Activated CD4-positive, alpha-beta T cell treated with anti-CD3 and anti-CD28 coated beads for 4 hours (primary cell): ENCODE measurements at places on chromosomes 5 and 9.

GRCh38 chr9:91039125-91039834, 237.7 kb downstream of the SYK start:
- DNase-seq = no peak

- peak; percentile 18 for DNase-seq
Measured at GRCh38 chr9:76441551-76442322, 17.2 kb upstream of the GCNT1 start.

DNA sequence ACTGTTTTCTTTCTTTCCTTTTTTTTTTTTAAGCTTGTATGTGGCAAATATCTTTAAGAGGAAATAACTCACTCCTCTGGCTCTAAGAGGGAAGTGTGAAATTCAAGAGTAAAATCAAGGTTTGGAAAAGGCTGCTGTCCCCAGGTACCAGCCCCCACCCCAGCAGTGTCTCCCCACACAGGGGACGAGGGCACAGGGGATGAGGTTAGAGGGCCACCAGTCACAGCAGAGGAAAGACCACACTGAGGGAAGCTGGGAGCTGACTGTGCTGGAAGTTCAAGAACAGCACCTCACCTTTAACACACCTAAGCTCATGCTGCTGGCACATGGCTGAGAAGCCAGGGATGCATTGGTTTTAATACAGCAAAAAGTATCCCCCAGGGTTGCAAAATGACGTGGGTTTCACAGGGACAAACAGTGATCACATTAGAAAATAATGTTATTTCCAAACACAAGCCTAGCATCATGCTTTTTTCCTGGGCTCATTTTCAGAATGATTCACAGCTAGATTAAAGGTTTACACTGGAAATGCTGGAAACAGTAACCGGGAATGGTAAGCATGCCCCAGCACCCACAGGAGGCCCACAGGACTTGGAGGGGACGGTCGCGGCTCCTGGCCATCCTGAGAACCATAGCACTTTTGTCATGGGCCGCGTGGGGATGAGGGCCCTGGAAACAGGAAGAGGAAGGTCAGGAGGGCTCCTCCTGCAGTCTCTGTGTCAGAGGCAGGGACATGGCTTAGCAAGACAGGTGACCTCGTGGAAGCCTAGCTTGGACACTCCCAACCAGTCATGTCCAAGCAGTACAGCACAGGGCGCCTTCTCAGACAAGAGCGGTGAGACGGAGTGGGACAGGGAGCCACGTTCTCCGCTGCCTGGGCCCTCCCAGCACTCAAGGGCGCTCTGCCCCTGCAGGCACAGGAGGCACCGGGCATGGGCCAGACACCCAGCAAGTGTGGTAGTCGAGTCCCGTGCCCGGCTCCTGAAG, 6.9 kb downstream of the LPCAT1 start:
- no peak for DNase-seq

GRCh38 chr9:112059145-112059965, 115.7 kb downstream of the SUSD1 start:
- no peak for DNase-seq

DNA sequence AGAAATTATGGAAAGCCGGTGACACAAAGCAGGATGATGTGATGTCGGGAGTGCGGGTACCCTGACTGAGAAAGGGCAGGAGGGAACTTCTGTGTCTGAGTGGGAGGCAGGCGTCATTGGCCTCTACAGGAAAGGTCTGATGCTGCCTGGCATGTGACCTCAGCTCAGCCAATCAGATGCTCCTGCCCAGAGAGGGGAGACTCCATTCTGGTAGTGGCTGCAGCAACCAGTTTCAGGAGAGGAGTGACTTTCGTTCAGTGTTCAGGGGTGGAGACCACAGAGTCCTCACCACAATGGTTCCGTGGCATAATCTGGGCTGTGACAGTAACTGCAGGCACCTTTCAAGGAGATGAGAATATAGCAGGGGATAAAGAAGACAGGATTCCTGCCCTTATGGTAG, 6.7 kb upstream of the SFXN1 start:
- DNase-seq = no peak

DNA sequence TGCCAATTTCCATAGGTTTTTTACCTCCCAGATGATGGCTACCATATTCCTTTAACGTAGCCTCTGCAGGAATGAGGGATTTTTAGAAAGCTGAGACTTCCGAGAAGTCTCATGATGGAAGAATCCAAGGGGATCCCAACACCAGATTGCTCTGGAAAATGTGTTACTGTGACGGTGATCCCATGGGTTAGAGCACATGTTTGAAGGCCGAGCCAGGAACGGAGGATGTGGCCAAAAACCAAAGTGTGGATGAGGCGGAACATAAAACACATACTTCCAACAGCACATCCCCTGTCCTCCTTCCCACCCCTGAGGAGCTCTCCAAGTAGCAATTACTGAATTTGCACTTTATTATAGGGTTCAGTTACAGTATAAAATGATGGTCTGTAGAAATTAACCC, 82.6 kb downstream of the GPR21 start:
- no peak for DNase-seq

GRCh38 chr5:102511666-102512065, 12.9 kb upstream of the SLCO6A1 start:
- DNase-seq = no peak

GRCh38 chr9:99299211-99300102, 77.4 kb downstream of the SEC61B start:
- DNase-seq = no peak

GRCh38 chr9:136544964-136545691, 720 bp downstream of the NOTCH1 start:
- DNase-seq = peak; percentile 52

GRCh38 chr9:131714161-131714646, 25.7 kb downstream of the RAPGEF1 start:
- no peak for DNase-seq

DNA sequence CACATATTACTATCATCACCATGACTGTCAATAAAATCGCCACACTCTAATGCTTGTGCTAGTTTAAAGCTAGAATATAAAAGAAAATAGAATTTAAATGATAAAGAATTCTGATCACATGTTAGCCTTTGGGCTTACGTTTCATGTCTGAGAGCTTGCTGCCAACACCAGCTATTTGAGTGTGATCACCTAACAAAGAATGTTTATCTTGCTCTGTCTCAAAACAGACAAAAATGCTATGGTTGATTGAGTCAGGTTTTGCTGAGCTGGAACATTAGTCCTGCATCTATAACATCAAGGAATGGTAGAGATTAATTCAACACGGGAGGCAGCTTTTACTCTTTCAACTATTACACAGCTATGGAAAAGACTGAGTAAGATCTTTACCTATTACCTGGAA, 50.7 kb downstream of the MSX2 start:
- no peak for DNase-seq
